ENCODE measurements at places on chromosomes 11 and 22. TPM values are rescaled to one million over a fixed set of nuclear protein-coding genes. Genes with fewer than 3 reads are reported as not detected.

The TNNT3 gene
- 7.3 TPM for polyA plus RNA-seq

The FOLH1 gene
- polyA plus RNA-seq: 22.2 TPM

GRCh38 chr11:36608491-36609199 lies 10.6 kb upstream of the RAG2 start:
- DNase-seq: no peak

DNA sequence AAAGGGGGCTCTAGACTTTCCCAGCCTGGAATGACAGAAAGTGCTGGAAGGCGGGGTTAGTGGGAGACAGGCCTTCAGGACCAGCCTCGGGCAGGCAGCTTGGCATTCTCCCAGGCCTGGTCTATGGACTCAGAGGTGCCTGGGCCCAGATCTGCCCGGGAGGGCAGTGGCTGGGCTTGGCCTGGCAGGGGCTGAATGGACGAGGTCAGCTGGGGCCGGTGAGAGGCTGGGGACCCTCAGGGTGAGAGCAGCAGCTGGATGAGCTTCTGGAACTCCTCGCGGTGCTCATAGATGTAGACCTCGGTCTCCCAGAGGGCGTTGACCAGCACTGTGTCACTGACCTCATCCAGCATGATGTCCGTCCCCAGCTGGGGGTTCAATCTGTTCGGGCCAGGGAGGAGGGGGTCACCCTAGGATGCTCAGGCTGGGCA lies 1.5 kb upstream of the BAIAP2L2 start:
- DNase-seq: no peak

GRCh38 chr11:119236490-119236889 lies 30.4 kb downstream of the CBL start:
- DNase-seq: no peak

- no peak for DNase-seq
Measured at GRCh38 chr11:11122749-11123148, 230.3 kb downstream of the CSNK2A3 start.

DNA sequence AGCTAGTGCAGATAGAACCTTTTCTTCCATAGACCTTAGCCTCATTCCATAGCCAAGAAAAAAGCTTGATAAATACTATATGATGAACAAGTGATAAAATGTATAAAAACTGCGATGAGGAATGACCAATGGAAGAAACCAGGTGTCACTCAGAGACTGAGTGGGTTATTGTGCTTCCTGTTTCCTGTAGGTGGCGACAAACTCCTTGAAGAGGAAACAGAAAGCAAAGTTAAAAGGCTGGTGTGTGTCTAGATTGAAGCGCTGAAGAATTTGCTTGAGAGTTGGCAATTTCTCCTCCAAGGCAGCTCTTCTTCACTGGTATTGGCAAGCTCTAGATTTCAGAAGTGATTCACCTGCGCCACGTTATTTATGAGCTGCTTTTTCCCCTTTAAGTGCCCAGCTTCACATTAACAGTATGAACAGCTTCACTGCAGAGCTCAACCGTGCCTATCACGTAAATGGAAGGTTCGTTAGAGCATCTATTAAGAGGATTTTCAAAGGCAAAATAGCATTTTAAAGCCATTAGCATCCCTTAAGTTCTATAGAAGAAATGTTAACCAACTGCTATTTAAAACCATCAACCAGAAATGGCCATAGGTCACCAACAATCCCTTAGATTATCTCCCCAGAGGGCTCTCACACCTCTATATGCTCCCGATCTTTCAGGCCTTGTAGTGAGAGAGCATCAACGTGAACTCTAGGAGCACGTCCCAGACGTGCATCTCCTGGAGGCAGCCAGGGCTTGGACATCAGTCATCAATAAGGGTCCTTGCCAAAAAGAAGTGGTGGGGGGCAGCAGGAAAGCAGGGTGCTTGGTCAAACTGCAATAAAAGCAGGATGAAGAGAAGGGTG lies 179.4 kb downstream of the CADM1 start:
- DNase-seq: peak; percentile 44

The OR2AG1 gene
- polyA plus RNA-seq: 0.07 TPM

The GRK3 gene
- 10.7 TPM for polyA plus RNA-seq

DNA sequence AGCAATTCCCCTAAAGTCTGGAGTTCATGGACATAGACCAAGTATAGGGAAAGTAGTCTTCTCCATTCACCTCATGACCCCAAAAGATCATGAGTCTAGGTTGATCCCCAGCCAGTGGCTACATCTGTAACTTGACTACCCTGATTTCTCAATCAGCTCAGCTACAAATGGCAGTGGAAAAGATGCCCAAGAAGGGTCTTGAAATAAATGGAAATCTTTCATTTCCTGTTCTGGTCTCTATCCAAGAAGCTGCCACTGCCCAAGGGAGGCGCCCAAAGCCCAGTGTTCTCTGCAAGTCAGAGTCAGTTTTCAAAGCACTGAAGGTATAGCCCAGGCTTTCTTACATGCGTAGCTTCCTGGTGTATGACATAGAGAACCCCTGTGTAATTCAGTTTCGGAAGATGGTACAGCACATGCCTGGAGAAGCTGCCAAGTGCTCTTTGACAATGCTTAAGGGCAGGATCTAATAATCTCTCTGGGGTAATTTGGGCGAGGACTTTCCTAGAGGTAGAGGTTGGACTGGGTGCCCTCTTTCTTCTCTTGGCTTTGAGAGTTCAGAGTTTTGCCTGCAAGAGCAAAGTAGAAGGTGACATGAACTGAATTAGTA lies 101.1 kb downstream of the ADAMTS15 start:
- no peak for DNase-seq

The GGTLC2 gene
- not detected for polyA plus RNA-seq

The TSPAN32 gene
- 2.3 TPM for polyA plus RNA-seq

- DNase-seq: no peak
Measured at GRCh38 chr11:1564535-1565172, 7.4 kb downstream of the DUSP8 start.

GRCh38 chr22:39117585-39118191 lies 20.6 kb downstream of the APOBEC3H start:
- DNase-seq: no peak

DNA sequence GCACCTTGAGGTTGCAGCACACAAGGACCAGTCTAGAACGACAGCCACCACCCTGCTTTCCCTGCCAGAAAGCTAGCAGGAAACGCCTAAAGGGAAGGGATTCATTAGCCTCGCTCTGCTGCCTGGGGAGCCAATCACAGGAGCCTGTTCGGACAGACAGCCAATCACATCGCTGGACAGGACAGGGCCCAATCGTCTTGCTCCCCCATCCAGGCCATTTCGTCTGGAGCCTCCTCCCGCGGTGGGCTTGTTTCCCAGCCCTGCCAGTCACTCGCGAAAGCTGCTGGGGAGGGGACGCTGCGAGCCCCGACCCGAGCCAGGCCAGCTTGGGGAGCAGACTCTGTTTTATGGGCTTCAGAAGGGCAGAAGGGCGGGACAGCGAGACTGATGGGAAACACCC lies 79.8 kb upstream of the NCAM1 start:
- peak; percentile 74 for DNase-seq

The ATM gene
- 63.7 TPM for polyA plus RNA-seq

DNA sequence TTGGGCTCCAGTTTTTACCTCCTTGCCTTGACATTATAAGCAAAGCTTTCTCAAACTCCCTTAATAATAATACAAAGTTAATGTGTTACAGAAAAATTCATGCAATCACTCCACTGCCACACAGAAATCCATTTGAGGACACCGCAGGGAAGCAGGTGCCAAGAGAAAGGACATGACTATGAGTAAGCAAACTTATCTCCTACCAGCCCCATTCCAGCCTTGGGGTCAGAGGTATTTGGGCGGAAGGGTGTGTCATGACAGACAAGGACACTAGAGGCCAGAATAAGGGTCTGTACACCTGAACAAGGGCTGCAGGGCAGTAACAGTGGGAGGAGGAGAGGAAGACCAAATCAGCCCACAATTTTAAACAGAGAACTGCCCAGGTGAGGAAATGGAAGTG lies 5.9 kb downstream of the GNG3 start:
- no peak for DNase-seq

The RAB38 gene
- 26.1 TPM for polyA plus RNA-seq

- no peak for DNase-seq
Measured at GRCh38 chr22:21593406-21594232, 26.1 kb downstream of the UBE2L3 start.

- DNase-seq: no peak
Measured at GRCh38 chr11:14544611-14545010, 24.4 kb upstream of the PSMA1 start.

- DNase-seq: no peak
Measured at GRCh38 chr22:40919446-40919845, 31.7 kb upstream of the RBX1 start.

DNA sequence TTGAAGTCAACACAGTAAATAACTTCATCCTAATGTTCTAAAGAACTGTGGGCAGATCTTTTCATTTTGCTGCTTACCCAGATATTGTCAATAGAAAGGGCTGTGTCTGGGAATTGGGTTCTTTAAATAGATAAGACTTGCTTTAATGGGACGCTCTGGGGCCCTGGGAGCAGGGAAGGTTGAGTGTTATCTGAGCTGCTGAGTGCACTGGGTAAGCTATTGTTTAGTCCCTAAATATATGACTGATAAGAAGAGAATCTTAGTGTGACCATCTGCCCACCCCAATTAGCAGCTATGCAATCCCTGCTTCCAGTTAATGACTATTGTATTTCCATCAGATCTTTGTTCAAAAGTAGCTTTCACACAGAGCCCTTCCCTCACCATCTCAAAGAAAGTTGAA lies 44.4 kb downstream of the ARHGAP42 start:
- DNase-seq: no peak

The DDI1 gene
- polyA plus RNA-seq: not detected

The PHF21B gene
- polyA plus RNA-seq: 3.1 TPM

The TMEM135 gene
- polyA plus RNA-seq: 40.5 TPM

GRCh38 chr11:11807811-11808782 lies 33.7 kb upstream of the USP47 start:
- DNase-seq: no peak

The NFAM1 gene
- polyA plus RNA-seq: 0.75 TPM

All from right renal cortex interstitium (tissue), 3 donors.